ENCODE measurements at places on chromosomes 7 and 10.

GRCh38 chr7:132077971-132078685 is 498.1 kb downstream of the PLXNA4 start:
- DNase-seq = no peak

DNA sequence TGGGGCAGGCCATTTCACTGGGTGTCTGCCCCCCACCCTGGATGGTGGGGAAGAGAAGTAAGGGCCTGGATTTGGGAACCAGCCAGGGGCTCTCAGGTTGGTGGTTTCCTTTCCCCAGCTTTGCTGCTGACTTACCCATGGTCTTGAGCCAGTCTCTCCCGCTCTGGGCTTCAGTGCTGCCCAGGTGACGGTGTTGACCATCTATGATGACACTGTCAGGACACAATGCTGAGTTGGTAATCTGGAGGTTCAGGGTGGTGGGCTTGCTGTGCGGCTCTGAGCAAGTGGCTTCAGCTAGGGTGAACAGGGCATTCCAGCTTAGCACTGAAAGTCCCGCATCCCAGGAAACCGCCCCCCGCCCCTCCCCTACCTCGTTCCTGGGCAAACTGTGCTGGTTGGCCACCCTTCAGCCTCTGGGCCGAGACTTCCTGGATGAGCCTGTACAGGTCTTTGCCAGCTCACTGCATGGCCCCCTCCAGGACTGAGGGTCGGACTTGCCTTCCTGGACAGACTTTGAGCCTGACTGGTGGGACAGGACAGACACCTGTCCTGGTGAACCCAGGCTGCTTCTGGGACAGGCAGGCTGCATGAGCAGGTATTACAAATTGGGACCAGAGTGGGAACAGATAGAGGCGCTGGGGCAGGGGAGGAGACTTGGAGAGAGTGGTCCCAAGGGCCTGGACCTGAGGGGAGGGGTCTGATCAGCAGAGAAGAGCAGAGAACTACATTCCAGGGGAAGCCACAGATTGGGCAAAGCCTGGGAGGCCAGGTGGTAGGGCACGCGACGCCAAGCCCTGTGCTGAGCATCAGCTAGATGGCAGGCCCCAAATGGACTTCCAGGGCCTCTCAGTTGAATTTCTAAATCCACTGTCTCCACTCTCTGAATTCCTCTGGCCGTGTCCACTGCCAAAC is 19.9 kb upstream of the ZMIZ1 start:
- DNase-seq = no peak

DNA sequence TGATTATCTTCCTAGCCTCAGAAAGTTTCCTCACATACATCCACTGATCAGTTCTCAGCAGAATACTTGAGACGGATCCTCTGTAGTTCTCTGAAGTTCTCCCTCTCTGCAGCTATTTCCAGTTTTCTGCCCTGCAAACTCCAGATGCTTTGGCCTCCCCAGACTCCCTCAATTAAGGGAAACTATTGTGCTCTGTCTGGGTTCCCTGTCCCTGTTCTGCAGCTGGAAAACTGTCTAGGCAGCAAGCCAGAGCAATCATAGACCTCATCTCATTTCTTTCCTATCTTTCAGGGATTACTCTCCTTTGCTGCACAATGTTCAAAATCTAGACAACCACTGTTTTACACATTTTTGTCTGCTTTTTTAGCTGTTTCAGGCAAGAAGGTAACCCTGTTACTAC is 9.2 kb downstream of the MICU1 start:
- peak; percentile 22 for DNase-seq

- peak; percentile 70 for DNase-seq
These were observed at the start of gene GRID1 for GRCh38 chr10:86366033-86366901. Gene GRID1, minus strand, starts transcription at chr10:86366795.

DNA sequence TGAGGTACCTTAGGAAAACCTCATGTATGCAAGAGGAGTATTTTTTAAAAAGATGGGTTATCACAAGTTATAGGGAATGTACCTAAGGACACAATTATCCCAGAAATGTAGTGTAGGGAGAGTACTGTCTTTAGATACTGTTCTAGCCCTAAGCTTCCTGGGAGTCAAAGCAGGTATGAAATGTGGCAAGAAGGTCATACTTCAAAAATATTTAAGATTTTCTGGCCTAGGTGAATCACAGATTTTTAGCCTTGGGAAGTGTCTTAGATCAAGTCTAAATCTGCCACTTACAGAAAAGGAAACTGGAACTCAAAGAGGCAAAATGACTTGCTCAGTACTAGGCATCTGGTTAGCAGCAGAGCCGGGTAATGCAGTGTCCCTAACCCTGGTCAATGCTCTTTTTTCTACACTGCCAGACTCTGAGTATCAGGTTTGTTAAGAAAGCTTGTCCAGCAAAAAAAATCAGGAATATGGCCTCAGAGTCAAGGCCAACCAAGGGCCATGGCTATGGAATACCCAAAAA is 13.9 kb downstream of the PIK3AP1 start:
- DNase-seq = no peak

DNA sequence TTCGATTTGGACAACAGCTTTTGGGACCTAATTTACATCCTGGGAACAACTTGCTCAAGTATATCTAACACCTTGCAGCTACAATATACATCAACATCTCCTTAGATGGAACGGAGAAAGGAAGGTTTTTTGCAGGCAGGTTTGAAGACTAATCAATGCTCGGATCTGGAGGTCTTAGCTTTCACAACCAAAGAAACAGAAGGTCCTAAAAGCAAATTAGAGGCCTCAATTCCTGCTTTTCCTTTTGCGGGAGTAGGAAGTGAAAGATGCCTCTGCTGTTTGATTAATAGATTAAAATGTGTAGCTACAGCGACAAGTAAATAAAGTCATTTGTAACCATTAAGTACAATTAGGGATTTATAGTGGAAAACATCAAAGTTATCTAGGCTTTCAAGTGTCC is 3.7 kb upstream of the SP8 start:
- no peak for DNase-seq

- DNase-seq = no peak
These were observed 219.9 kb downstream of the TCF7L2 start for GRCh38 chr10:113169853-113170460.

DNA sequence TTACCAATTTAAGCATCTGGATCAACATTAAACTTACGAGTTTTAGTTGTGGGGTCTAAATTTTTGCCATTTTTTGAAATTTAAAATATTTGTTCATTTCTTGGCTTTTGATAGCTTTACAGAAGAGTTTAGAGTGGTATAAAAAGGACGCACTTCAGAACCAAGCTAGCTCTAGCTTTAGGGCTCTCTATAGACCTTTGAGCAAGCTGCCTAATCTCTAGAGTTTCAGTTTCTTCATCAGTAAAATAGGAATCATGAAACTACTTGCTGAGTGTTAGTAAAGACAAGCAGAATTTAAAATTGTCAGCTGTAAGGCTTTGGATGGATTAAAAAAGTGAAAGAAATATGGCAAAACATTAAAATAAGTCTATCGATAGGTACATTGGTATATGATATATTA is 266.5 kb downstream of the IPMK start:
- DNase-seq = no peak

GRCh38 chr7:32879460-32879859 is 12.1 kb downstream of the KBTBD2 start:
- no peak for DNase-seq

DNA sequence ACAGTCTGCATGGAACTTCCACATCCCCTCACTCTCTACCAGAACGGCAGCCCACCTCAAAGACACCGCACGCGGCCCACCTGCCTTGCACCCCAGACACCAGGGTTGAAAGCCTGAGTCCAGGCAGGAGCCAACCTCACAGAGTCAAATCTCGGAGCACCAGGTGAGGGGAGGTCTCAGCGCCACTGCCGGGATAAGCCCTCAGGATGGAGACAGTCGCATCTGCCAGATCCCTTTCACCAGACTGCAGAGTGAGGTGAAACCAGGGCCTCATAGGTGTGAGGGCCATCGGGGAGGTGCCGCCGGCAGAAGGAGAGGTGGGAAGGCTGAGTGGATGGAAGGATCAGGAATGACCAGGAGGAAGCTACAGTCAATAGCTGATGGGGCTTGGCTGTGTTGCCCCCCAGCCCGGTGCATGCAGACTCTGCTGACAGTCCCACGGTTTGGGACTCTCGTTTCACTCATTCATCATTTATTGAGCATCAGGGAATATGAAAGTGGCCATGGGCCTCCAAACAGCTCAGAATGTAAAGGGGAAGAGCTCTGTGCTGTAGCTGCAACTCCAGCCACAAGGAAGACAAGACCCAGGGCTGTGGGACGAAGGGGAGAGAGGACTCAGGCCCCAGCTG is 315.0 kb downstream of the PTPRN2 start:
- no peak for DNase-seq

GRCh38 chr7:147711447-147711846 is 879.1 kb upstream of the C7orf33 start:
- no peak for DNase-seq

DNA sequence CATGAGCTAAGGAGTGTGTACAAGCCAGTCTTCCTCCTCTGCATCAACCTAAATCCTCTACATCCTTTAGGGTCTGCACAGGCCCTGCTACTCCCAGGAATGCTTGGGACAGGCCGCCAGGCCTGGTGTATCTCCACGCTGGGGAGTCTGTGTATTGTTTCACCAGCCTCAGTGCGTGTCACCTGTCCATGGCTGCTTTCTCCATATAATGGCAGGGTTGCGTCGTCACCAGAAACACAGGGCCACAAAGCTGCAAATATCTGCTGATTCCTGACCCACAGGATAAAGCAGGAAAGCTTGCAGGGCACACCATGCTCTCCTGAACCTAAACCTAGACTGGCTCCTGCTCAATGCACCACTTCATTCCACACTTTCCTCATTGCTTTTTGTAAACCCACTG is 45.6 kb downstream of the COBL start:
- no peak for DNase-seq

- DNase-seq = no peak
These were observed 30.3 kb downstream of the PIK3CG start for GRCh38 chr7:106895246-106895864.

DNA sequence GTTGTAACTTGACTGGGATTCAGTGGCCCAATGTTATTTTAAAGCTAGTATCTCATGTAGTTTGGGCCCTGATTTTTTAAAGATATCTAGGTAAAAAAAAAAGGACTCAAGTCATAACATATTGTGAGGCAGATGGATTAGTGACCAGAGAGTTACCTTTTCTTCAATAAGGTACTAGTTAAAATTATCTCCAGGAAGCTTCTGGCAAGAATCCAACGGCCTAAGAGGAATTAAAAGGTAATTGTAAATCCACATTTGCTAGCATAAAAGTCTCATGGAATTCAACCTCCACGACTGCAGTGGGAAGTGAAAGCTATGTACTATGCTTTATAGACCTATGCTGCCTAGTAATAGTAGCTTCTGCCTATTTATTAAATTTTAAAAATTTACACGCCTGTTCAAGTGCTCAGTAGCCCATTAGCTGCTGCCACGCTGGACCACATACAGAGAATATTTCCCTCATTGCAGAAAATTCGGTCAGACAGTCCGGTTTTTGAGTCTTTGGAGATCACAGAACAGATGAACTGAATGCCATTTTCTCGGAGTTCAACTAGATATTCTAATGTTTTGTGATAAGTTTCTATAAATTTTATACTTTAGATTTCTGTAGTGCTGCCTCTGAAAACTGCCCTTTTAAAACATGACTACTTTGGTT is 118.4 kb downstream of the NSUN6 start:
- DNase-seq = no peak

DNA sequence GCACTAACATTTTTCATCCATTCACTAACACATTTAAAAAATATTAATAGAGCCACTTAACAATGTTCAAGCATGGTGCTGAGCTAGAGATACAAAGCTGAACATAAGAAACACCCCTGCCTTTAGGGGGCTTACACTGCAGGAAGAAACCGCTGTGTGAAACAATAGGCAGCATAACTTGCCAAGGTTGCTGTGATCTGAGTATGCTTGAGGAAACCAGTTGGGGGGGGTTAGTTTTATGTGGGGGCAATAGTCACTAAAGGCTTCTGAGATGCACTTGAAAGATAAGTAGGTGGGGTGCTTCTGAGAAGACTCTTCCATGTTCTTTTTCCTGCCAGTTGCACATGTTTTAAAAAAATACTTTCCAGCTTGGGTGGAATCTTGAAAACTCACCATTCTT is 2.8 kb downstream of the RBM17 start:
- no peak for DNase-seq

DNA sequence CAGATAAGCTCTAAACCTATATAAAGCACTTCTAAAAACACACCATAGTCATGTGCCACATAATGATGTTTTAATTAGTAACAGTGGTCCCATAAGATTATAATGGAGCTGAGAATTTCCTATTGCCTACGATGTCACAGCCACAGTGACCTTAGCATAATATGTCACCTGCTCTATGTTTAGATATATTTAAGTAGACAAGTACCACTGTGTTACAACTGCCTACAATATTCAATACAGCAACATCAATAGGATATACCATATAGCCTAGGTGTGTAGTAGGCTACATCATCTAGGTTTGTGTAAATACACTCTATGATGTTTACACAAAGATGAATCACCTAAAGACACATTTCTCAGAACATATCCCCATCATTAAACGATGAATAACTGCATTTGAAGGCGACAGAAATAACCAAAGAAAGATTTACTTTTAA is 24.5 kb downstream of the GPR22 start:
- no peak for DNase-seq

DNA sequence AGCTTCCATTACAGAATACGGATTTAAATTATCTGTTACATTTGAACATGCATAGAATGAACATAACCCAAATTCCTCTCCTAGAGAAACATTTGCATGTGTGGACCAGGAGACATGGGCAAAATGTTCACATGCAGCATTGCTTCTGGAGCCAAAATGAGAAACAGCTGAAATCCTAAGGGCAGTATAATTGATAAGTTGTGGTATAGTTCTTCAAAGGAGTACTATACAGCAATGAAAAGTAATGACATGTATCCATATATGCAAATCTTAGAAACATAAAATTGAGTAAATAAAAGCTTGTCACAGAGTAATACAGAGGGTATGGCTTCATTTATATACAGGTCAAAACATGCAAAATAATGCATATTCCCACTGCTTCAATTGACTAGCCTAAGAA is 77.1 kb downstream of the RAB11FIP2 start:
- no peak for DNase-seq

GRCh38 chr7:31957090-31957720 is 113.0 kb downstream of the PDE1C start:
- no peak for DNase-seq

DNA sequence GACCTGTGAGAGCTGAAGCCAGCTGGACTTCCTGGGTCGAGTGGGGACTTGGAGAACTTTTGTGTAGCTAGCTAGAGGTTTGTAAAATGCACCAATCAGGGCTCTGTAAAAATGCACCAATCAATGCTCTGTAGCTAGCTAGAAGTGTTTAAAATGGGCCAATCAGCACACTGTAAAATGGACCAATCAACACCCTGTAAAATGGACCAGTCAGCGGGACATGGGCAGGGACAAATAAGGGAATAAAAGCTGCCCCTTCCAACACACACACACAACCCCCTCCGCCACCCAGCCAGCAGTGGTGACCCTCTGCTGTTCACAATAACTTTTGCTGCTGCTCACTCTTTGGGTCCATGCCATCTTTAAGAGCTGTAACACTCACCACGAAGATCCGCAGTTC is 7.1 kb downstream of the ZNF511 start:
- no peak for DNase-seq

Measured in substantia nigra (tissue), 51 donors.